ENCODE measurements at places on chromosomes 4 and X. TPM values are rescaled to one million over a fixed set of nuclear protein-coding genes. Genes with fewer than 3 reads are reported as not detected.

The MUC7 gene
- not detected for total RNA-seq

The SFRP2 gene
- total RNA-seq, result 51.9 TPM

The POLA1 gene
- total RNA-seq, result 12.5 TPM

The RHOH gene
- total RNA-seq, result 5.8 TPM

The PRSS12 gene
- total RNA-seq, result 41.7 TPM

The DNAAF6 gene
- total RNA-seq, result not detected

The EGFL6 gene
- total RNA-seq, result not detected

The PPP4R3C gene
- total RNA-seq, result not detected

The PIGA gene
- 12.6 TPM for total RNA-seq

The FRAS1 gene
- total RNA-seq, result 2.2 TPM

The LRBA gene
- total RNA-seq, result 69.8 TPM

The BCOR gene
- 23.6 TPM for total RNA-seq

The SPIN2A gene
- total RNA-seq, result 1.1 TPM

The TCEAL6 gene
- total RNA-seq, result not detected

The SLITRK4 gene
- 1.1 TPM for total RNA-seq

The LONRF3 gene
- 8.1 TPM for total RNA-seq

The HSFX3 gene
- total RNA-seq, result not detected

The FAM114A1 gene
- total RNA-seq, result 94.7 TPM

The ITIH6 gene
- not detected for total RNA-seq

The RGN gene
- total RNA-seq, result 0.58 TPM

The APELA gene
- total RNA-seq, result not detected

The TMEM154 gene
- total RNA-seq, result 1.5 TPM

The WDR19 gene
- 12.0 TPM for total RNA-seq

The MMRN1 gene
- 40.1 TPM for total RNA-seq

The BCLAF3 gene
- 20.0 TPM for total RNA-seq

The MBNL3 gene
- 40.6 TPM for total RNA-seq

The HPGD gene
- total RNA-seq, result 177 TPM

The RHOXF1 gene
- 0.66 TPM for total RNA-seq

The TMSB15C gene
- total RNA-seq, result 0.84 TPM

The VEGFC gene
- 1.2 TPM for total RNA-seq

The FHL1 gene
- 53.2 TPM for total RNA-seq

The PPP2R2C gene
- total RNA-seq, result 0.31 TPM

The FRG2 gene
- not detected for total RNA-seq

The PGRMC2 gene
- total RNA-seq, result 91.5 TPM

The SPATA18 gene
- 8.7 TPM for total RNA-seq

The RBMXL3 gene
- total RNA-seq, result not detected

The NELFA gene
- 31.1 TPM for total RNA-seq

The SRPK3 gene
- 0.55 TPM for total RNA-seq

The FREM3 gene
- total RNA-seq, result not detected

The DEFB131A gene
- not detected for total RNA-seq

The EVC gene
- total RNA-seq, result 4.6 TPM

The ADAMTS3 gene
- 0.17 TPM for total RNA-seq

The AREG gene
- 26.2 TPM for total RNA-seq

The SHOX gene
- not detected for total RNA-seq

The CT45A2 gene
- not detected for total RNA-seq

The DCAF12L2 gene
- not detected for total RNA-seq

The RHOXF2B gene
- total RNA-seq, result not detected

The HOPX gene
- 1.9 TPM for total RNA-seq

The EVC2 gene
- 6.5 TPM for total RNA-seq

The STOX2 gene
- total RNA-seq, result 2.7 TPM

The SATL1 gene
- not detected for total RNA-seq

The CFAP99 gene
- 1.3 TPM for total RNA-seq

The MAGEA4 gene
- total RNA-seq, result not detected

The SHISA3 gene
- total RNA-seq, result 0.90 TPM

The TBC1D8B gene
- total RNA-seq, result 11.5 TPM

The NPFFR2 gene
- not detected for total RNA-seq

The DUX4 gene
- total RNA-seq, result not detected

All from mucosa of descending colon (tissue), 3 donors.